Neuronal stem cell (in vitro differentiated cells): ENCODE measurements at places on chromosomes 5 and 9.

- DNase-seq: no peak
These were observed 95.8 kb downstream of the FOXD1 start for GRCh38 chr5:73352649-73353230.

DNA sequence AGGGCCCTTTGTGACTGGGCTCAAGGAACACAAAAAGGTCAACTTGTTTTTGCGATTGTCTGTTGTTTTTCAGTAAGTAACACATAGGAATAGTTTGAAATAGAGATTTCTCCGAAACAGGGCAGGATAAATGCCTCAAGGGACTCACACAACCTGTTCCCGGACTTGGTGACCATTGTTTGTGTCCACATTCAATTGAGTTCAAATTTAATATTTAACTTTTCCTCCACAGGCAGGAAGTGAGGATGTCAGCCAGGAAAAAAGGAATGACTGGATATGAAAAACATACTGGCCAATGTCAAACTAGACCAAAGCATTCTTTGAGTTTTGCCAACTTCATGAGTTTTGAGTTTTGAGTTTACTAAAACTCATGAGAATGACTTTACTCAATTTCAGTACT is 72.7 kb downstream of the SPATA31C2 start:
- DNase-seq: no peak

DNA sequence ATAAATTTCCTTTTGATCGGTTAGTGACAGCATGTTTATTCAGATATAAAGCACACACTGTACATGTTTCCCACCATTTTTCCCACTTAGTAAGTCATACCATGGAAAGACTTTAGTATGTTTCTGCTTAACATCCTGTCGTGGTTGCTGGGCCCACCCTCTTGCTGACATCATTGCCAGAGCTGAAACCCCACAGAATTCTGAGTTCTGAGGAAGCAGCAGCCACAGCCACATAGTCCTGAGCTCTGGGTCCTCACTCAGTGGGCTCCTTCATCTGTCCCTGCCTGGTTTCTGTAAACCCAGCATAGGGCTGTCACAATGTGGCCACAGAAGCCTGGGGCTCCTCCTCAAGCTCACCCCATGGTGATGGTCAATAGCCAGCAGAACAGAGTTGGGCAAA is 441.5 kb downstream of the ENC1 start:
- DNase-seq: no peak

- no peak for DNase-seq
These were observed 91.0 kb upstream of the CKMT2 start for GRCh38 chr5:81142108-81142507.

- DNase-seq: no peak
These were observed 361.5 kb upstream of the CDH10 start for GRCh38 chr5:25006237-25006636.

DNA sequence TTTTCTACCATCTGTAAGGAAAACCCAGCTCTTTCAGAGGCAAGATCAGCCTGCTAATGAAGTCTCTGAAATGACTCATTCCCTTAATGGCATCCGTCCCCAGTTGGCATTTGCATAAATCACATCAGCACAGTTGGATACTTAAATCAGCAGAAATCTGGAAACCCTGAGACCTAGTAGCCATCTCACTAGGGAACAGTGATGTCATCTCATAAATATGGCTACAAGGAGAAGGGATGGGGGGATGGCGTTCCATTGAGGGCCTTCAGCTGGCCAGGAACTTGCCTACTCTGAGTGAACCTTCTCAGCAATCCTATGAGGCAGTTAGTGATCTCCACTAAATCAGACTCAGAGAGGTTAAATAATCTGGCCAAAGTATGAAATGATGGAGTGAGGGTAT is 81.8 kb downstream of the CMYA5 start:
- no peak for DNase-seq

GRCh38 chr5:58021466-58021865 is 438.4 kb downstream of the PLK2 start:
- DNase-seq: no peak

DNA sequence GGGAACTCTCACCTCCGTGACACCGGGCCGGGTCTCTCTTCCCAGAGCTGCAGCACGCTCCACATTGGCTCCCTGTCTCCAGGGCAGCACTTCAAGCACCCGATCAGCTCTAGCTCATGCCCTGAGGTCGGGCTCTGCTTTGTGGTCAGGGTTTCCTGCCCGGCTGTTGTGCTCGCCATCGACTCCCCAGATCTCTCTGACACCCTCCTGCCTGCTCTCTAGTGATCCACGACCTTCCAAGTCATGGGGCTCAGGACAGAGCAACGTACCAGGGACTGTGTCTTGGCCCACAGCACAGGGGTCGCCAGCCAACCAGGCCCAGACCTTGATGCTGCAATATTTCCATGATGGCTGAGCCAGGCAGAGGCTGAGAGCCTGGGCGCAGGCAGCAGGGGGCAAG is 45.1 kb downstream of the PRRT1B start:
- no peak for DNase-seq

DNA sequence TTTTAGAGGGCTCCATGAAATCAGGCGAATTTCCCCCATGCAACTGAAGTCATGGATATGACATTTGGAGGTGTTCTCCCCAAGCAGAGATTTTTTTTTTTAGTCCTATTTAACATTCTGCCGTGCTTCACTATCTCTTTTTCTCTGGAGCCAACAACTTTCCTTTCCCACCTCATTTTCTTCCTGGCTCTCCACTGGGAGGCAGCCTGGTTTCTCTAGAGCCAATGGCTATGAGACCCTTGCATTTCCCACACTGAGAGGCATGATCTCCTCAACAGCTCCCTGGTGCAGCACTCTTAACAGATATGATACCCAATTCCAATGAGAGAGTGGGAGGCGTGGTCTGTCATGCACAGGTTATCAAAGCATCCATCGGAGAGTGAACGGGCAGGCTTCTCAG is 310.8 kb downstream of the DRD1 start:
- DNase-seq: no peak

GRCh38 chr5:113447498-113448050 is 12.8 kb upstream of the TSSK1B start:
- DNase-seq: peak; percentile 11

DNA sequence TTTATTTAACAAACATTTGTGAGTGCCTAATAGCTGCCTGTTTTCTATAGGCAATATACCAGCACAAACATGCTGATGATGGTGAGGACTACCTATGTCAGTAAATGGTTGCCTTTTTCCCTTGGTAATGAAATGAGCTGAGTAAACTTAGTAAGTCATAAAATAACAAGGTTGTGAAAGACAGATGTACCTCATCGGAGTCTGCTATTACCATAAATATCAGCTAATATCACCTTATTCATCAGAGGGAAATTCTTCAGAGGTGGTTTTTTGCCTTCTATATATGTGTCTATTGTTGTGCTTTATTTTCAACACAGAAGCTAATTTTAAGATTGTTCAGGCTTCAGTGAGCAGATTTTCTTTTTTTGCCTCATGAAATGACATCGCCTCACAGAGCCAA is 1040.5 kb downstream of the DTWD2 start:
- DNase-seq: no peak

DNA sequence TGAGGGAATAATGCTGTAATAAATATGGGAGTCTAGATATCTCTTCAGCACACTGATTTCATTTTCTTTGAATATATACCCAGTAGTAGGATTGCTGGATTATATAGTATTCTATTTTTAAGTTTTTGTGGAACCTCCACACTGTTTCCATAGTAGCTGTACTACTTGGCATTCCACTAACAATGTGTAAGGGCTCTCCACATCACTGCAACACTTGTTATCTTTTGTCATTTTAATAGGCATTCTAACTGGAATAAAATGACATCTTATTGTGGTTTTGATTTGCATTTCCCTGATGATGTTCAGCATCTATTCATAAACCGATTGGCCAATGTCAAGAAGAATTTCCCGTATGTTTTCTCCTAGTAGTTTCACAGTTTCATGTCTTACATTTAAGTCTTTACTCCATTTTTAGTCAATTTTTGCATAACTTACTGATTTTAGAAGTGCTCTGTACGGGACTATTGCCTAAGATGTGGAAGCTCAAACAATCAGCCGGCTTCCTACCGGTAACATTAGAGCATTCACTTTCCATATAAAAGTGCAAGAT is 1078.8 kb downstream of the TAF11L14 start:
- no peak for DNase-seq

GRCh38 chr9:125240649-125240999 is 519 bp downstream of the HSPA5 start:
- DNase-seq: peak; percentile 23

GRCh38 chr9:8693464-8693863 is 893.9 kb upstream of the DMAC1 start:
- no peak for DNase-seq

DNA sequence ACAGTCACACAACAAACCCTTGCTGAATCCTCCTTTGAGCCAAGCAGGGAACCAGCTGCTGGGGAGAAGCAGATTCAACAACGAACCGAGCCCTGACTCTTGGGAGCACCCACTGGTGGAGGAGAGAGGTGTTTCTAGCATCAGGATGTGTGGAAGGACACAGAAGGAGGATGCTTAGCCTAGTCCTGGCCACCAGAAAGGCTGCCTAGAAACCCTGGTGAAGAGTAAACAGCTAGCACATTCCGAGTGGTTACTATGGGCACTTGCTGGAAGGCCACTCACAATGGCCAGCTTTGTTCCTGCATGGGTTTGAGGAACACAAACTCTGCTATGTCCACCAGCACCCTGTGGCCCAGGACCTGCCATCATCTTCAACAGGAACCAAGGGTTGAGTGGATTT is 1.8 kb downstream of the TIFAB start:
- no peak for DNase-seq

GRCh38 chr5:87411973-87412629 is 629 bp downstream of the CCNH start:
- peak; percentile 0 for DNase-seq

DNA sequence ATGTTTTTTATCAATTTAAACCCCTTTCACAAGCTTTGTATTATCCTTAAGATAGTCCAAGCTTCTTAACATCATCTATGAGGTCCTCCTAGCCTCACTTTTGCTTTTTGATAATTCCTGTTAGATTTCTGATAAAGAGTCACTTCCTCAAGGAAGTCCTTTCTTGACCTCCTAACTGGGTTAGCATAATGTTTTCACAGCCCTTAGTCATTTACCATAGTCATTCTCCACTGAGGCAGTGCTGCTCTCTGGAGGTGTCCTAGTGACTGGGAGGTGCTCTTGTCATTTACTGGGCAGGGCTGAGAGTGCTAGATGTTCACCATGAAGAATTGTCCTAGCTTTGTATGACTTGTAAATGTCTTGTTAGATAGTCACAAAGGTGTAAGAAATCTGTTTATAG is 26.4 kb downstream of the TNPO1 start:
- no peak for DNase-seq

- DNase-seq: no peak
These were observed 131.3 kb upstream of the ADRA1B start for GRCh38 chr5:159784993-159785392.

DNA sequence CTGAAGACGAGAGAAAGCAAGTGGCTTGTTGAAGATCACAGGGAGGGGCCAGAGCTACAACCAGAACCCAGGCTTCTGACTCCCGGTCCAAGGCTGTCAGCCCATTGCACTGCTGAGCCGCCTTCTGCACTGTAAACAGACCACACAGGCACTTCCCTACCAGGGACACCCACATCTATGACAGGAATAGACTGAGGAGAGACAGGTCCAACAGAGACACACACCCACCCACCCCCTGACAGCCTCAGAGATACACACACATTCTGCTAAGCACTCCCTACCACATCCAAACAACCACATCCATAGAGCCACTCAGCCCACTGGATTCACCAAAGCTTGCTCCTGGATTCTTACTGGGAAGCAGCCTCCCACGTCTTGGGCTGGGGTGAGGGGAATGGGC is 23.0 kb upstream of the MYORG start:
- no peak for DNase-seq

DNA sequence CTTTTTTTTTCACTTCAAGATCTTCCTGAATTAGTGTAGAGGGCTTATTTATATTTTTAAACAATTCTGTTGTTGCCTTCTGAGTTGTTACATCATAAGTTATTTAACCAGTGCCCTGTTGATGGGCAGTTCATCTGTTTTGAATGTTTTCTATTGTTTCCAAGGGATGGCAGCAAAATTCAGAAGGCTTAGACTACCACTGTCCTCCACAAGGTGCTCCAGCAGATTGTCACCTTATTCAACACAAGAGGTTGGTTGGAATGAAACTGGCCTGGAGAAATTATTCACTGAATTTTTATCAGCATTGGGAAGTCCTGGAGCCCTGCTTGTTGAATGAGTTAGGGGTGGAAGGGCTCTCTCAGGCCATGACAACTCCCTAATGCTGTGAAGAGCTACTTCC is 1.3 kb upstream of the KLHL9 start:
- DNase-seq: no peak

- DNase-seq: no peak
These were observed 37.2 kb downstream of the DCAF12 start for GRCh38 chr9:34089311-34089710.

- DNase-seq: no peak
These were observed 1492.9 kb upstream of the C9orf72 start for GRCh38 chr9:29066141-29066640.

GRCh38 chr9:5838884-5839571 is 6.1 kb upstream of the ERMP1 start:
- no peak for DNase-seq

DNA sequence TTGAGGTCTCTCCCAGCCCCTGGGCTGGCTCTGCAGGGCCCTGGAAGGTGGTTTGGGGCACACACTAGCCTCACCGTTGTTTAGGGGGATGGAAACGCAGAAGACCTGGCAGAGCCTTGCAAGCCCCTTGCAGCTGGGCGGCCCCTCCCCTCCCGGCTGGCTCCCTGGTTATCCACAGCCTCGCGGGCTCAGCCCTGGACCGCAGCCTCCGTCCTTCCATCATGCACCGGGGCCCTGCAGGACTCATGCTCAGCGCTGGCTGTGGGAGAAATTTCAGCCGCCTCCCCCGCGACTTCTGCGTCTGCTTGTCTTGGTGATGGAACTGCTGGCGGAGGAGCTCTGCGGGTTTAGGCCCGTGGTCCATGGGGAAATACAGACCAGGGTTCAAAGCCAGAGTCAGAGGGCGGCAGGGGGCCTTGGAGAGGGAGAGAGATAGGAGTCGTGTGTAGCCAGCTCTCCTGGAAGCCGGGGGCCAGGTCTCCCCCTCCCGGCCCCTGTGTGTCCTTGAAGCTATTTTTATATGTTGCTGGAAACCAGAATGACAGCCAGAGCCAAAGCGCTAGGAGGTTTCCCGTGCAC is 75.8 kb upstream of the IER5L start:
- no peak for DNase-seq

DNA sequence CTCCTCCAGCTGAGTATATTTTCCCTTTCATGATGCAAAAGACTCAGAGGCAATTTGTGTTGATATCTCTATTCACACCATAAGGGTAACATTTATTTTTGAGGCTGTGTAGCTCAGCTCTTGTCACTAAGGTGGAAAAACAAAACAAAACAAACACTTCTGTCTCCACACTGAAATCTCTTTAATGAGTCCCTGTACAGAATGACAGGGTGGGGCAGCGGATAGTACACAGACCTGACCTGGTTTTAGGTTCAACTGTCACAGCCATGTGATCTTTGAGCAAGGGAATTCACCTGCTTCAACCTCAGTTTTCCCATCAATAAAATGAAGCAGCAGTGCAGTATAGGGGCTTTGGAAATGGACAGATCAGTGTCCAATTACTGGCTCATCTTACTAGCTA is 29.3 kb downstream of the TLR4 start:
- no peak for DNase-seq
